ENCODE measurements at places on chromosomes 2 and 18.

- peak; percentile 79 for ATAC-seq
Observed at GRCh38 chr2:70381235-70381634, 79.4 kb upstream of the FAM136A start.

GRCh38 chr2:20992201-20992711 lies 51.6 kb downstream of the APOB start:
- peak; percentile 30 for ATAC-seq

- no peak for ATAC-seq
Observed at GRCh38 chr2:85713836-85714235, 19.7 kb downstream of the GNLY start.

- ATAC-seq = no peak
Observed at GRCh38 chr2:161335626-161336025, 27.4 kb downstream of the PSMD14 start.

DNA sequence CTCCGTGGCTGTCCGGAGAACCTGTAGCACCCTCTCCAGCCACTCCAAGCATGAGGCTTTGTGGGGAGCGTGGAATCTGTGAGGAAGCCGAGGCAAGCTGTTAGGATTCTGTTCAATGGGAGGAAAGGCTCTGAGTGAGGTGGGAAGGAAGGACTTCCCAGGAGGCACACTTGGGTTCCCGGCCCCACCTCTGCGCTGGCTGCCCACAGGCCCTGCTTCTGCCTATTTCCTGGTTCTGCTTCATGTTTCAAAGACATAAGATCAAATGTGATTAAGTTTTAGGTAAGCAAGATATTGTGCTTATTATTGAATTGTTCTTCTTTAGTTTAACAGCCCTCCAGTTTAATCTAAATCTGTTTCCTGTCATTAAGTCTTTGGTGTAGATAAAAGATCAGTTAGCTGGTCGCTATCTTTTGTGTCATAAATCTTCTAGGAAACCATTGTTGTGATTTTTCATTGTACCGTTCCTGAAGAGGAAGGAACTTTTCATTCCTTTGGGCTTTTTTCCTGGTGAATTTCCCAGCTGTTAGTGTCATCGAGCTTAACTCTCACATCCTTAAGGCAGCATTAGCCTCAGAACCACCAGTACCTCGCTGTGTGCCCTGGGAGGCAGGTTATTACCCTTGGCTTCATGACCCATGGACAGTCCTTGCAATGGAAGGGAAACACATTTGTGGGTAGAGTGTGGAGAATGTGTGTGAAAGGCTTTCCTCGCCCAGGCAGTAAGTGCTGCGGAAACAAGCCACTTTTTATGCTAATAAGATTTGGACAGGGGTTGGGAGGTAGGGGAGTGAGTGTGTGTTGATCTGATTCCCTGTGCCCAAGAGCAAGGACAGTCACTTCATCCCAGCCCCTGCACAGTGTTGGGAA lies 61.9 kb upstream of the ALPP start:
- ATAC-seq = no peak

DNA sequence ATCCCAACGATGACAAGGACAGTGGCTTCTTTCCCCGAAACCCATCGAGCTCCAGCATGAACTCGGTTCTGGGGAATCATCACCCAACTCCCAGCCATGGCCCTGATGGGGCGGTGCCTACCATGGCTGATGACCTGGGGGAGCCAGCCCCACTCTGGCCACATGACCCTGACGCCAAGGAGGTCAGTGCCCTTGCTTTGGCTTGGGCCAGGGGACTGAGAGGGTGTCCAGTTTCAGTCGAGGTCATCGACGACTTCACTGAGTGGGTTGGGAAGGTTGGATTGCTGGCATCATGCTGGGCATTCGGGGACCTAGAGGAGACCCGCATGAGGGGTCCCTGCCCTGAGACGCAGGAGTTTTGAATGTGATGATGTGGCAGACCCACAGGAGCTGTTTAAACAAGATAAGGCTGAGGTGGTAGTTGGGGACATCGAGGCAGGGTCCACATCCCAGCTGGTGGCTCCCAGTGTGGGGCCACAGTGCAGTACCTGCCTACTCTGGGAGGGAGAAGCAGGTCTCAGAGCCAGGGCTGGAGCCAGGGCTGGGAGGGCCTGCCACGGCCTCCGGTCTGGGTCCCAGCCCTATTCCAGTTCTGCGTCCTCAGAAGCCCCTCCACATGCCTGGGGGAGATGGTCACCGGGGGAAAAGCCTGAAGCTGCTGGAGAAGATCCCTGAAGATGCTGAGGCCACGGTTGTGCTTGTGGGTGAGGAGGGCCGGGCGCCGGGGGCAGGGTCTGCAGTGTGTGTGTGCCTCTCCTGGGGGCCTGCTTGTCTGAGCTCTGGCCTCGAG lies 6.0 kb downstream of the SLC4A3 start:
- no peak for ATAC-seq

DNA sequence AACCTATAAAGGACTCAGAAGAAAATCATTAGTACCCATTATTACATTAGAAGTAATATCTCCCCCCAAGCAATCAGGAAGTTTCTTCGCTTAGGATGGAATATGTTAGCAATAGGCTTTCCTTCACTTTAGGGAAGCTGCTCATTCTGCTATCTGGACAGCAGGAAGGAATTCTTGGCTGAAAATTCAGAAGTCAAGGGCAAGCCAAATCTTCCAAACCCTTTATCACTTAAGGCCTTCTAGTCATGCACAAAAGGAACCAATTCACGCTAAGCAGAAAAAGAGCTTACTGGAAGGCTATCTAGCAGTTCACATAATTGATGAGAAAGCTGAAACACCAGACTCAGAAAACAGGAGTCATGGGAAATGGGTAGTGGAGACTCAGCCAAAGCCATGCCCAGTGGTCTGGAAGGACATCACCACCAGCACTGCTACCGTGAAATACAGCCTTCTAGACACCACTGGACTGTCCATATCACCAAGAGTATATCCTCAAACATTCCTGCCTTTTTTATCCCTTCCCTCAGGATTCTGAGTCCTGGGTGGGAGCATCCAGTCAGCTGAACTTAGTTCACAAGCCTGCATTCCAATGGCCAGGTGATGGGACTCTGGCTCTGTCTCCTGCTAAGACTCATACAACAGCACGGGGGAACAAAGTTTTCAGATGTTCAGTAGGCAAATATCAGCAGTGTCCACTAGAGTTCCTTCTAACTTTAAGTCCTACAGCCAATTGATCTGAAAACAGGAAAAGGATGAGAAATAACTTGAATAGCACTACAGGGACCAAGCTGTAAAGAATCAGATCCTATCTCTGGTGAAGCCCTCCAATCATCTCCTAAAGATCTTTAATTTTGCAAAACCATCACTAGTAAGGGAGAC lies 14.8 kb upstream of the ADAM17 start:
- no peak for ATAC-seq

DNA sequence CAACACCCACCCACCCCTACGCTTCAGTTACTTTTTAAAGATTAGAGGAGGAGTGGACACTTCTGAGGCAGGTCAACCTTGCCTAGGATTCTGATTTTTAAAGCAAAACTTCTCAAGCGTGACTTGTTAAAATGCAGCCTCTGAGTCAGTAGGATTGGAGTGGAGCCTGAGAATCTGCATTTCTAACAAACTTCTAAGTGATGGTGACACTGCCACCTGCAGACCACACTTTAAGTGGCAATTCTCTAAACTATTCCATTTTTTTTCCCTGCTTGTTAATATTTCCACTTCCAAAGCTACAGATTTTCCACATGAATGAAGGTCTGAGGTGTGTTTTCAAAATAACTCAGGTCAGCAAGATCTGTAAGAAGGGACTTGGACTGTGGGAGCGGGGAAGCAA lies 171.1 kb upstream of the CCDC150 start:
- no peak for ATAC-seq

DNA sequence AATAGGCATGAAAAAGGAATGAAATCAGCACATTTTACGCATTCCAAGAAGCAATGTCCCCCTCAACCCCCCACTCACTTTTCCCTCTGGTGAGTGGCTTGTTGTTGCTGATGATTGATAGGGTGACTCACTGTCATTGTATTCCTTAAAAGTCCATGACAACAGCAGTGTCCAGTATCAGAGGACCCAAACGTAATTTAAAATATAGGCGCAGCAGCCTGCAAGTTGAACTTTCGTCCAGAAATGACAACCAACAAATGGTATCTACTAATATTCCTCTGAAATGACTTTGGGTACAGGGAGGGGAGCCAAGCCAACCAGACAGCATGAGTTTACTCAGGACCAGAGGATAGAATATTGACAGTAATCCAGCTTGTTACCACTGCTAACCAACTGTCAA lies 182.9 kb upstream of the SIX3 start:
- ATAC-seq = no peak

DNA sequence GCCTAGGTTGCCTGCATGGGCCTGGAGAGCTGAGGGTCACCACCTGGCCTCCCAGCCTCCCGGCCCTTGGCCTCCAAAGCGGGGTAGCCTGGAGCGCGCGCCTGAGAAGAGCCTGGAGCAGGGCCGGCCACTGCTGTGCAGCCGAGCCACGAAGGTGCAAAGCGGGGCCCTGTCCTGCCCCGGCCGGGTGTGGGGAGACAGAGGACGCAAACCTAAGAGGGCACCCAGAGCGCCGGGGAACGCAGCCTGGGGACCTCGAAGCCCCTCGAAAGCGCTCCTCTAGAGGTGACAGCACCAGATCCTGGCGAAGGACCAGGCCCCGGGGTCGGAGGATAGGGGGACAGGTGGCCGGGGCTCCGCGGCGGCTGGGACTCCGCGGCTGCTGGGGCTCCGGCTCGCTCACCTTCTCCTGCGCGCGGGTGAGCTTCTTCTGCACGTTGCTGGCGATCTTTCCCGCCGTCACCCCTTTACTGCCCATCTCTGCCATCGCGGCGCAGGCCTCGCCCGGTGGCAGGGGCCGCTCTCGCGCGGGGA lies 430 bp downstream of the BIN1 start:
- ATAC-seq = peak; percentile 38

DNA sequence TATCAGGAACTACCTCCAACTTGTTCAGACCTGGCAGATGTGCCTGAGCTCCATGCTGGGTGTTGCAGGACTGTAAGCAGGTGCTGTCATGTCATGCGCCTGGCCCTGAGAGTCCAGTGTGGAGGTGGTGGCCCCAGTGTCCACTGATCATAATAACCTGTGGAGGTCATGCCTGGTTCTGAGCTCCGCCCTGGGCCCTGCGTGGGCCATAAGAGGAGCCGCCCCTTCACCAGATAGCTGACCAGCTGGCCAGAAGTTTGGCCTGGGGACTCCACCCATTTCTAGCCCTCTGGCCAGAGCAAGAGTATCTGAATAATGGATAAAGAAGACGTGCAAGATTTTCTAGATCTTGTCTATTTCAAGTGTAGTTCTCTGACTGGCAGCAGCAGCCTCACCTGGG lies 72.4 kb downstream of the CTIF start:
- ATAC-seq = no peak

DNA sequence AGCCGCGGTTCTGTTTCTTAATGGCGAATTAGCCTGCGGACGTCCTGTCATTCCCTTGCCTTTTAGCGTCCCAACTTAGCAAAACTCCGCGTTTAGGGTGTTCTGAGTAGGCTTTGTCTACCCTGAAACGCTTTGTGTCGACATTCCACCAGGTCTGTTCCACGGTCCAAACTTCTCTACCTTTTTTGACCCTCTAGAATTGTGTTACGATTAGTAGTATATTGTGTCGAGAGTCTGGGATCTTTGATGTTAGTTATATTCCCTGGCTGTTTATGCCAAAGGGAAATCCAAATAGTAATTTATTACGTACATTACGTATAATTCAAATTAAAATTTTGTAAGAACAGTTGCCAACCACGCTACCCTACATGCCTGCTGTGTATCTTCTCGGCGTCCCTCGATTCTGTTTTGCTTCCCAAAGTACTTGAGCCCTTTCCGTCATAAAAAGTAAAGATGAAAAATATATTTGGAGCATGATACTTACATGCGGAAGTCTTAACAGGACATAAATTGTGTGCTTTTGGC lies 495 bp upstream of the TTC32 start:
- peak; percentile 8 for ATAC-seq

DNA sequence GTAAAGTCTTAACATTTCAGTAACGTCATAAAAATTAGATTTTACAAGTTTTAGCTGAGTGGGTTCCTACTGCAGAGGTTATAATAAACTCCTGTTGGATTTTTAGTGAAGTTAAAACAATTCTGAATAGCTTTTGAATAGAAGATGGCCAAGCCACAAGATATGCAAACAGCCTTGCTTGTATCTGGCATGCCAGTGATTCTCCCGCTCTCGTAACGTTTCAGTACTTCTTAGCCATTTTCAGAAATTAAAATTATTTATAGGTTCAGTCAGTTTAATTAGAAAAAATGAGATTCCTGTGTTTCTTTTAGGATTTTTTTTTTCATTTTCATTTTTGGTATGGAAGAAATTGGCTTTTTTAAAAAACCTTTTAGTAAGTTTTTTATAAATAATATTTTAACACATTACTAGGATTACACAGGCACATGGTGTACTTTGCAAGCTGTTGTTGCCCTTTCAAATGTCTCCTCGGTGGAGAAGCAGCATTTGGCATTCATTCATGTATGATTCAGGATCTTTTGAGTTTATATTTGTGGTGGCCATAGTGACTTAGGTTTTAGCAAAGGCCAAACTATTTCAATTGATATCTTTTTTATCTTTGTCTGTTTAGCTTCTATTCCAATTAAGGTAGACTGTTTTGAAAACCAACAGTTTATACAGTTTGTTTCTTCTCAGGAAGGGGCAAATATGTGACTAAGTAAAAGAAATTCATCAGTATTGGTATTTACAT lies 30.6 kb upstream of the RND3 start:
- no peak for ATAC-seq

DNA sequence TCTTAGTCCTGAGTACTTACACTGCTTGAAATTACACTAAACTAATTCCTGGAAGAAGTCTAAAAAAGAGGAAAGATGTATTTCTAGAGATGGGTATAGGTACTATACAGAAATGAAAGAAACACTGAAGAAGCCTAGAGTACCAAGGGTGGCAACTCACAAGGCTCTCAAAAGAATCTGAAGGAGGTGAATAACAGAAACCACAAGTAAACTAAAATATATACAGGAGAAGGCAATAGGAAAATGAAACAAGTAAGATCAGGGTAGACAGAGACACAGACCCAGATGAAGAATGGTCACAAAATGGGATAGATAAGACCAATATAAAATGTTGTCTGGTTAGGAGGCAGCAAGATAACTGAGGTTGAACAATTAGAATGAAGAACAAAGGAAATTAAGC lies 59.9 kb downstream of the USP37 start:
- ATAC-seq = no peak

- ATAC-seq = no peak
Observed at GRCh38 chr2:156305121-156305520, 27.4 kb downstream of the NR4A2 start.

GRCh38 chr18:61637905-61638595 lies 254.8 kb downstream of the RNF152 start:
- ATAC-seq = peak; percentile 73

GRCh38 chr2:6824962-6825361 lies 40.7 kb downstream of the CMPK2 start:
- no peak for ATAC-seq
